ENCODE measurements at places on chromosomes 12 and 14.

GRCh38 chr14:104965561-104966231, 12.5 kb downstream of the AHNAK2 start:
- no peak for DNase-seq

DNA sequence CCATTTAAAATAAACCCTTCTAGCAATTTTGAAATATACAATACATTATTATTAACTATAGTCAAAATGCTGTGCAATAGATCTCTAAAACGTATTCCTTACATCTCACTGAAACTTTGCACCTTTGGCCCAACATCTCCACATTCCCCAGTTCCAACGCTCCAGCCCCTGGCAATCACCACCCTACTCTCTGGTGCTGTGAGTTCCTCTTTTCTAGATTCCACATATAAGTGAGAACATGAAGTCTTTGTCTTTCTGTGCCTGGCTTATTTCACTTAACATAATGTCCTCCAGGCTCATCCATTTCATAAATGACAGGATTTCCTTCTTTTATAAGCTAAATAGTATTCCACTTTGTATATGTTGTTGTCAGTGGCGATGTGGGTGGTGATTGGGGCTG, 194.7 kb upstream of the RTL1 start:
- no peak for DNase-seq

DNA sequence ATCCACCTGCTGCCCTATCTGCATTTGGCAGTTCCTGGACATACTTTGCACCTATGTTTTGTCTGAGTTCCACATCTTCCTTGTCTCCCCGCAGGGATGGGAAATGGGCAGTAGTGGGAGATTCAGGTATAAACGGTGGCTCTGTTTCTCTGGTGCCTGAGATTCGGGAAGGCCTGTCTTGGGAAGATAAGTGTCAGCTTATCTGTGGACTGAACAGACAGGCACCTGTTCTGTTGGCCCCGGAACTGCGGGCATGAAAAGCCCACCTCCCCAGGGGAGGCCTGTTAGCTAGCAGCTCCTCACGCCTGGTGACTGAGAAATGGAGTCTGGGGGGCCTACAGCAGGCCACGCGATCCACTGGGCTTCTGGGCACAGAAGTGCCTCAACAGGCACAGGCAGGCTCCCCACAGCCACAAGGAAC, 5.8 kb downstream of the PHB2 start:
- DNase-seq, result no peak

GRCh38 chr12:15735837-15736615, 53.2 kb downstream of the EPS8 start:
- DNase-seq, result no peak
